NCI-H1092 (cell line): ENCODE measurements at places on chromosomes 2 and 18.

GRCh38 chr2:100791294-100791935 is 28.5 kb upstream of the NPAS2 start:
- no peak for DNase-seq

DNA sequence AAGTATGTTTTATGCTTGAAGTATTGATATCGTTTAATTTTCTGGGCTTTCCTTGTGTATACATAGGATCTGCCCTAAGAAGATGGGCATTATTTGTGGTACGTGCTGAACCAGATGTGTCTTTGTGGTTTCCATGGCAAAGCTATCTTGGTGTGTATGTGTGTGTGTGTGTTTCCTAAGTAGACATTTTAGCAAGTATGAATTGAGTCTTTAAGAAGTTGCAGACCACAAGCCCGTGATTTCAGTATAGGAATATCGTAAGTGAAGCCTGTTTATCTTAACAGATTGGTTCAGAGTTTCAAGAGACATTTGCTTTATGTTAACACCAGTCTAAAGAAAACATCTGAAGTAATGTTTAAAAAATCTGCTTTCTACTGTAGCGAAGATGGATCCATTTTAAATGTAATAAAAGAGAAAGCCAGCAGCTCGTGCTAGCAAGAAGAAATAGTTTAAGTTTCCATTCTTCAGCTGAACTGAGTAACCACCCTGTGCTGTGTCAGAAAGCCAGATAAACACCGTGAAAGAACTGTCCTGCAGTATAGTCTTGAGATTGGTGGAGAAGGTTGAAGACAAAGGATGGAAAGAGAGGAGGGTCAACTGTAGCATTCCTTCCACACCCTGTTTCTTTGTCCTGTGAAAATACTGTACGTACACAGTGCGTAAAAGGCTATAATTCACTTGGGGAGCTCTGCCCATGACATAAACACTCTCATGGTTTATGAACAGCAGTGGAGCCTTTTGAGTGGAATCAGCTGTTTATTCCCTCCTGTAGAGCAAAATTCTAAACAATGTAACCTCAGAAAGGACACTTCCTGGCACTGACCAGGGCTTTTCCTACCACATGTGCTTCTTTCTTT is 91.9 kb upstream of the FOSL2 start:
- no peak for DNase-seq

DNA sequence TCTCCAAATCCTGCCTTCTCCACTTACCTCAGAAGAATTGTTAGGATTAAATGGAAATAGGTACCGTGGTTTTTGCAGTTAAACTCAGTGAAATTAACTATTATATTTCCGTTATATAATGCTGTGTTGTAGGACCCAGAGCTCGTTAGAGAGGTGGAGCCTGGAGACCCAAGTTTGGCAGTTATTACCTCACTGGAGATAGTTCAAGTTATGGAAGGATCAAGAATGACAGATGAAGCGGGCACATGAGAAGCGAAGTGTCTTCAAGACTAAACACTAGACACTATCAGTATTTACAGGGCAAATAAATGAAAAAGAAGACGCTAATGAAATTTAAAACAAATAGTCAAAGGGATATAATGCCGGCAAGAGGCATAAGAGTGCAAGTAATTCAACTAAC is 866 bp downstream of the CWC22 start:
- no peak for DNase-seq

DNA sequence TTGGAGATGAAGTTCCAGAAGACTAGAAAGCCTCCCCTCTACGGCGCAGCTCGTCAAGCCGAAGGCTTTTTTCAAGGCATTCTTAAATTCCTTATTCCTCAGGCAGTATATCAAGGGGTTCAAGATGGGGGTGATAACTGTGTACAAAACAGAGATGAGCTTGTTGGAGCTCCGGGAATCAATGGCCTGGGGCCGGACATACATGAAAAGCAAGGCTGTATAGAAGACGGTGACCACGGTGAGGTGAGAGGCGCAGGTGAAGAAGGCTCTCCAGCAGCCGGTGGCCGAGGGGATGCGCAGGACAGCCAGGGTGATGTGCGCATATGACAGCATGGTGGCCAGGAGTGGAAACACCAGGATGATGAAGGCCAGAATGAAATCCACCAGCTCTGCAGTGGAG is 8.2 kb downstream of the OR6B3 start:
- DNase-seq, result no peak

DNA sequence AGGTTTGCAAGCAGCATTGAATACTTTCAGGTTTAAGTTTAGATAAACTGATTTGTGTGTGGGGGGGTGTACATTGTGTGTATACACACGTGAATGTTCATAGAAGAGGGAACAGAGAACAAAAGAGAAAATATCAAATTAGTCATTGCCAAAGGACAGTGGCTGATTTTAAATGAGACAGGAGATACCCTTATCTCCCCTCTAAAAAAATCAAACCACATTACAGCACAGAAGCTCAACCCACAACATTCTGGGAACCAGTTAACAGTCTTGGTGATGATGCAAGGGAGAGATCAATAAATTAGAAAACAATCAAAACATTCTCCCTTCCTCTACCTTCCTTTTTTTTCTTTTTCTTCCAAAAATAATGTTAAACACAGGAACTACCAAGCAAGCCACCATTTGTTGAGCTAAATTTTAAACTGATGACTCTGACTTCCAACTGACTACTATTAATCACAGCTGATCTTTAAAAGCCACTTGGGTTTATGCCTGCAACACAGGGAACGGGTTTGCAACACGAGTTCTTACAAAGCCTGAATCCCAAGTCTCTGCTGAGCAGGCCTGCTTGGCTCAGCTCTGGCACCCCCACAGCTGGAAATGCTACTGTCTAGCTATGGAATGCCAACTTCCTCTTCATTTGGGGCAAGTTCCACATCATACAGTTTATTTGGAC is 119.2 kb upstream of the ACVR1C start:
- no peak for DNase-seq

DNA sequence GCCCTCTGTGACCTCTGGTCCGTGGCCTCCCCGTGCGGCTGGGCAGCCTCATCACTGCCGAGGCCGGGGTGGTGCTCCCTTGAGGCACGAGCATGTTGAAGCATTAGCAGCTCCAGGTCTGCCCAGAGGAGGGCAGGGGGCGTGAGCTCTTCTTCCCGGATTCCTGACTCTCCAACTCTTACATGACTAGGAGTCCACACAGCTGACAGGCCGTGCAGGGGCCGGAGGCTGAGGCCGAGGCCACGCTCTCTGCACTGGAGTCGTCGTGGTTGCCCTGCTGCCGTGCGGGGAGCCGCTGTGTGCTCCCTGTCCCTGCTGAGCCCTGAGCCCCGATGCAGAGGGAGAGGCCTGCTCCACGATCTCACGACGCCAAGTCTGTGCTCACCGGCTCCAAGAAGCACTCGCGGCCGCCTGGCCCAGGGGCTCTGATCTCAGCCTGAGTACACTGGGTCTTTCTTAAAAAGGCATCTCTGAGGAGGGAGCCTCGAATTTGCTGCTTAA is 19.4 kb upstream of the KCNG2 start:
- DNase-seq, result no peak

DNA sequence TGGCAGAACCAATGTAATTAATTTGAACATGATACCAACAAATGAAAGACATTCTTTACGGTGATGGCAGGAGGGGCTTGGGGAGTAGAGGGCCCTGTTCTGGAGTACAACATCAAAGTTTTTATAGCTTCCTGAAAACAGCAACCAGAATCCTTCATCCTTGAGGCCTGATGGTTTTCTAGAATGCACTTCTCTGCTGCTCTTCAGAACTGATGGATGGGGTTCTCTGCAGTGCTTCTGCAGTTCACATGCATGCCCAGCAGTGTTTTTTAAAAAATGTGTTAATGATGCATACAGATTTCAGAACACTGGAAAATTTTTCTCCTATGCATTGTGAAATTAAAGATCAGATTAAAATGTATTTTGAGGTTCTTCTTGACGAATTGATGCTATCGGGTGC is 2.5 kb downstream of the LTBP1 start:
- DNase-seq, result no peak

GRCh38 chr2:133892352-133892913 is 324.2 kb upstream of the NCKAP5 start:
- DNase-seq, result no peak

- DNase-seq, result no peak
Observed at GRCh38 chr2:62243983-62244382, 48.1 kb downstream of the B3GNT2 start.

DNA sequence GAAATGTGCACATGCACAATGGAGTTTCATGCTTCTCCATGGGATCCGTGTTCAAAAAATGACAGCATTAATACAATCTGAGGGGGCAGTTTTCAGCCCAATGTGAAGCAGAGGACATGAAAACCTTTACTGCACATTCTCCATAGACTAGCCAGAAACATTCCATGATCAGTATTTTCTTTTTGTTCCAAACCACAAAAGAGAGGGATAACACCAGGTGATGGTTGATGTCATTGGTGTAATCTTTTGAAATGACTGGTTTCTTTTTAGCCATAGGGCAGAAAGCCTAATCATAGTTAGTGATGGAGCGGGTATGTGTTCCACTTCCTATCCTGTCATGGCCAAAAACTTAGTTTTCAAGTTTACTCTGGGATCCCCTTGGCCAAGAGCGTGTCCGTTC is 1.8 kb upstream of the KYNU start:
- DNase-seq, result no peak

DNA sequence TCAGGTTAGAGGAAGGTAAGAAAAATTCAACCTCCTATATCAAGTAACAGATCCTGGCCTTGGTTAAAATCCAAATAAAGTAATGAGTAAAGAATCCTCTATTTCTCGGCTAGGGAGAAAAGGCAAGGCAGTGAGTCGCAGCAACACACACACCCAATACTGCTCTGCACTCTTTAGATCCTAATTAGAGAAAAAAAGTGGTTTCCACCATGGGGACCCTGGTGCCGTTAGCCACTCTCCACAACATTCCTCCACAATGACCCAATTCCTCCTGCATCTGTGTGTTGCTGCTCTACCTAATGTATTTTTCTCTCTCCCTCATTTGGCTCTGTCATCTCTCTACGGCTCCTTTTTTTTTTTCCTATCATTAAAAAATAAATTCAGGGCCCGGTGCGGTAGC is 462.7 kb downstream of the METTL4 start:
- DNase-seq, result no peak

- no peak for DNase-seq
Observed at GRCh38 chr2:138023976-138024375, 59.7 kb downstream of the HNMT start.

GRCh38 chr2:23100406-23100805 is 284.6 kb upstream of the KLHL29 start:
- no peak for DNase-seq

- no peak for DNase-seq
Observed at GRCh38 chr18:73244401-73244800, 376.6 kb upstream of the NETO1 start.

GRCh38 chr18:10475654-10476291 is 21.3 kb downstream of the APCDD1 start:
- no peak for DNase-seq

GRCh38 chr2:220811115-220811514 is 761.0 kb downstream of the EPHA4 start:
- DNase-seq, result no peak

GRCh38 chr2:236507393-236508085 is 62.1 kb upstream of the ACKR3 start:
- DNase-seq, result no peak

DNA sequence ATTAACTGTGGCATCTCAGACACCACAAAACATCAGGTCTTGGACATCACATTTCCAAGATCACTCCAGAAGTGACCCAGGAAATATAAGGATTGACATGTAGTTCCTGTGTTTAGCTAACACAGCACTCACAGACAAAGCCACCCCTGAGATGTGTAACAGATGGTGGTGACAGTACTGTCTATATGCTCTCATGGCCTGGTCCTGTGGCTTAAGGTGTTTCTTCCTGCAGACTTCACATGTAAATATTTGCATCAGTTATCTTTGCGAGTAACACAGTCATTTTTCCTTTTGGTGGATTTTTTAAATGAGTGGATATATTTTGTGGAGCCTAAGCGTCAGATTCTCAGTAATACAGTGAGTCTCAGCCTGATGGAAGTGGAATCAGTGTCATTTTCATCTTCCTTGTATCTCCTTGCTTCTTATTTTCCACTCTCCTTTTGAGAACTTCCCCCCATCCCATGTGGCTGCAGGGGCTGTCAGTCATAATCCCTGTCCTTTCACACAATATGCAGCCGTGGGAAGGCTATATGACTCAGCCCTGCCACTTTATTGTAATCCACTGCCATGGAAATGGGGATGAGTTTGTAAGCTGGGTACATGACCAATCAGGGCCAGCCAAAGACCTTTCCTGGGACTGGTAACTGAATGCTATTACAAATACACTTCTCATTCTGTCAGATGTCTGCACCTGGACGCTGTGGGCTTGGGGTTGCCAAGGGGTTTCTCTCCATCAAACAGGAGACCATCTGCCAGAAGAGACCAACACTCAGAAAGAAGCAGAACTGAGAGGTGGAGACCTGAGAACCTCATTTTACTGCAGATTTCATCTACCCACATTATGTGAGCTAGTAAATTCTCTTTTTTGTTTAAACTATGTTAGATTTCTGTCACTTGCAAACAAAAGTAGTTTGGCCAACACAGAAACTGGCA is 74.3 kb downstream of the ICOS start:
- no peak for DNase-seq

DNA sequence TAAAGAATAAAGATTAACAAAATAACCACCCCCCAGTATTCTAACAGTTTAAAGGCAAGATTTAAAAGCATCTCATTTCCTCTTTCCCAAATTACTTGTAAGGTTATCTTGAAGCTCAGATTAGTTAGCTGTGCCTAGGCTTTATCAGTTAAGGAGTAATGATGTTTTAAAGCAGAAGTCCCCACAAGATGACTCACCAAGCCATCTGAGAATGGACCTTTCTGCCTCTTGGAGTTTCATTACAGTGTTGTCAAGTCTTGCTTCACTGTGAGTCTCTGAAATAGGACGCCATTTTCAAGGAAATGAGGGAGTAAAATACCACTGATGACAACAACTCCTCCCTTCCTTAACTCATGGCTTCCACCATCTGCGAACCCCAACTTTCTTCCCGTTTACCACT is 35.9 kb downstream of the ZNF385B start:
- no peak for DNase-seq

DNA sequence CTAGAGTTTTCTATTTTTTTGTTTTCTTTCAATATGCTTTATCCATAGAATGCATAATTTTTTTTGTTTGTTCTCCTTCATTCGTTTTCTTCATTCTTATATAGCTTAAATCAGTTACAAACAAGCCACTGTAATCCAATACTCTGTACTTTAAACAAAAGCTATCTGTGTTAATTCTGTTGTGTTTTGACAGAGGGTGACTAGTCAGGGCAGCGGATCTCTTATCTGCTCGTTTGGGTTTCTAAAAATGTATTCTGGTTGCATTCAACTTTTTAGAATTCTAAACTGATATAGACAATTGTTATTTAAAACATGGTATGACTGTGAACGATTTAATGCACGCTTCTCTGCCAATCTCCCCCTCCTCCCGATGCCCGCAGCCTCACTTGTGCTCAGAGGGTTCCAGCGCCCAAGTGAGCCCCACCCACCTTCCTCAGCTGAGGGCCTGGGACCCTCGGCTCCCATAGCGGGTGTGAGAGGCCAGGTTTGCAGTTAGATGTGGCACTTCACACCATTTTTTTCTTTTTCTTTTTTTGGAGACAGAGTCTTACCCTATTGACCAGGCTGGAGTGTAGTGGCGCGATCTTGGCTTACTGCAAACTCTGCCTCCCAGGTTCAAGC is 44.1 kb downstream of the NCK2 start:
- no peak for DNase-seq
